ENCODE measurements at places on chromosomes 5 and 9.
A peak's percentile ranks its signal among the peaks of the same experiment; 100 is the strongest.

DNA sequence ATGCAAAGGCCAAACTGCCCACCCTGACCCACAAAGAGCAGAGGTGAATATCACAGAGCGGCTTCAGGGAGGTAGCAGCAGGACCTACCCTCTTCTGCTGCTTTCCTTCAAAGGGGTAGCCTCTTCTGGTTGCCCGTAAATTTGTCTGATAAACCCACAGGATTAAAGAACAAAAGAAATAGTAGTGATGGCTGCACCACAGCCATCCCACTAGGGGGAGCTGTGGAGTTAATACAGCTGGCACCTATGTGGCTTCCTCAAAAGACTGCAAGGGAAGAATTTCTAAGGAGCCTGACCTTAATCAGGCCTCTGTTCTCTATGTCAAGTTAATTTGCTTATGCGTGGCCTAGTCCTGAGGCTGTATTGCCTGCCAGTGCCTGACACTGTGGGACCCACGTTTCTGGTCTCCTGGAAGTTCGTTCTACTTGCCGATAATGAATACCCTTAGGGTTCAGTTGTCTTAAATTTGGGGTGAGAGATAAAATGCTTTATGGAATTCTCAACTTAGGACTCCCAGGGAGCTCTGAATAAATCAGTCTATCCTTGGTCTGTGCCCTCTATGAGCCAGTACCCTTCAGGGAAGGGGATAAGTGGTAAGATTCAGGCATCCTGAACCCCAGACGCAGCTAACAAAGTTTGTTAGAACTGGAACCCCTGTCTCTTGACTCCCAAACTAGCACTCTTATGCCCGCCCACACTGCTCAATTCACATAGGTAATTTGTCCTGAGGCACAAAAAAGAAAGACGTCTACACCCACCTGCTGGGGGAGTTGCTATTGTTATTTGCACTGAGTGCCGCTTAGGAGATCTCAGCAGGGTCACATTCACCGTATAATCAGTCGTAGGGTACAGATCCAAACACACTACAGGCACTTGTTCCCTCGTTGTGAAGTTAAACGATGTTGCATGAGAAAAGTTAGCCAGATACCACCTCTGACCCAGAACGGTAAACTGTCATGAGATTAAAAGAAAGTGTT lies 77.1 kb downstream of the SUSD1 start:
- peak; percentile 76 for DNase-seq

- no peak for DNase-seq
Observed at GRCh38 chr5:61995486-61995885, 310.5 kb upstream of the KIF2A start.

GRCh38 chr9:69279084-69279731 lies 45.8 kb upstream of the ENTREP1 start:
- no peak for DNase-seq

- DNase-seq: peak; percentile 19
Observed at GRCh38 chr5:112174959-112175594, 244.0 kb downstream of the EPB41L4A start.

DNA sequence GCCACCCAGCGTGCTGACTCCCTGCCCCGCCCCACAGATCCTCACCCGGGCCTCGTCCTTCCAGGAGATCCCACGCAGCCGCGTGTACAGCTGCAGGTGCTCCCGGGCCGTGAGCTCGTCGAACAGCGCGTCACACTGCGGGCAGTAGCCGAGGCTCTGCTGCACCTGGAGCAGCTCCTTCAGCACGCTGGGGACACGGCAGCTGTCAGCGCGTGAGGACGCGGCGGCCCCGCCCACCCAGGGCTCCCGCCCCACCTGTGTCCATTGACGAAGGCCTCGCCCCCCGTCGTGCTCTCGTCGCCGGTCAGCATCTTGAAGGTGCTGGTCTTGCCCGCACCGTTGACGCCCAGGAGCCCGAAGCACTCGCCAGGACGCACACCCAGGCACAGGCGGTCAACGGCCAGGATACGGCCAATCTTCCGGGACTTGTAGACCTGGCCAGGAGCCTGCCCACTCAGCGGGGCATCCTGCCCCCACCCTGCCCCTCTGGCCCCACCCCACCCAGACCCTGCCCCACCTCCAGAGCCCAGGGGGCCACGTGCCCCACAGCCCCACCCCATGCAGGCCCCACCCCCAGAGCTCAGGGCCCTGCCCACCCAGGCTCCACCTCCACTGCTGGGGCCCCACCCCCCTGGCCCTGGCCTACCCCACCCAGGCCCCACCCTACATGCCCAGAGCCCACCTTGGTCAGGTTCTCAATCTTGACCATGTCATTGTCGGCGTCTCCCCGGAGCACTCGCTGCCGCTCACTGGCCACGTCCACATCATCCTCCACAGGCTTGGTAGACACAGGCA lies 13.8 kb upstream of the CLIC3 start:
- no peak for DNase-seq

DNA sequence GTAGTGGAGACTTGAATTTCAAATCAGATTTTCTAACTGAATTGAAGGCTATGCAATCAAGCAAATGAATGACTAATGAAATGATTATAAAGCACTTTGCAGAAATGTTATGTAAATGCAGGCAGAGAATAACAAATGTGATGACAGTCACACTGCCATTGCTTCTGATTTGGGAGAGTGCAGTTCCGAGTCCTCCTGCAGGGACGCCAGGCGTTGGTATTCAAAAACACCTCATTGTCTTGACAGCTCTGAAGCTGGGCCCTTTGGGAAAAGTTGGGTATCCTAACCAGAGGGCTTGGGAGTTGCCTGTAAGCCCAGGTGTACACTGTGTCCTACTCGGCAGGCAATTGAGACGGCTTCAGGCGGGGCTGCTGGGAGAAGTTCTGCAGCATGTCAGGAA lies 57.9 kb downstream of the C5orf15 start:
- no peak for DNase-seq

DNA sequence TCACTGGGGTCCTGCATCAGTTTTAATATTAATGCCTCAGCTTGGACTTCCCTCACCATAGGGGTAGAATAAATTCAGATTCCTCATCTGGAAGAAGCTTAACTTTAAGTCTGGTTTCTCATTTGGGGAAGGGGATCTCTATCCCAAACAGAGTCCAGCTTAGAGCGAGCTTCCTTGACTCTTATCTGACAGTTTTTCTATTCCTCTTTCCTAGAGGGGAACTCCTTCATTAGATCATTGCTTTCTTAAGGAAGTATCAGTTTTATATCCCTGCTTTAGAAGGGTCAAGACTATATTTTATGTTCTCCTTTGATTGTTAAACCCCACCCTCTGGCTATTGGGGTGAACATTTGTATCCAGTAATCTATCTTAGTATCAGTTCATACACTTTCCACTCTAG lies 24.2 kb upstream of the CDC42SE2 start:
- DNase-seq: no peak

DNA sequence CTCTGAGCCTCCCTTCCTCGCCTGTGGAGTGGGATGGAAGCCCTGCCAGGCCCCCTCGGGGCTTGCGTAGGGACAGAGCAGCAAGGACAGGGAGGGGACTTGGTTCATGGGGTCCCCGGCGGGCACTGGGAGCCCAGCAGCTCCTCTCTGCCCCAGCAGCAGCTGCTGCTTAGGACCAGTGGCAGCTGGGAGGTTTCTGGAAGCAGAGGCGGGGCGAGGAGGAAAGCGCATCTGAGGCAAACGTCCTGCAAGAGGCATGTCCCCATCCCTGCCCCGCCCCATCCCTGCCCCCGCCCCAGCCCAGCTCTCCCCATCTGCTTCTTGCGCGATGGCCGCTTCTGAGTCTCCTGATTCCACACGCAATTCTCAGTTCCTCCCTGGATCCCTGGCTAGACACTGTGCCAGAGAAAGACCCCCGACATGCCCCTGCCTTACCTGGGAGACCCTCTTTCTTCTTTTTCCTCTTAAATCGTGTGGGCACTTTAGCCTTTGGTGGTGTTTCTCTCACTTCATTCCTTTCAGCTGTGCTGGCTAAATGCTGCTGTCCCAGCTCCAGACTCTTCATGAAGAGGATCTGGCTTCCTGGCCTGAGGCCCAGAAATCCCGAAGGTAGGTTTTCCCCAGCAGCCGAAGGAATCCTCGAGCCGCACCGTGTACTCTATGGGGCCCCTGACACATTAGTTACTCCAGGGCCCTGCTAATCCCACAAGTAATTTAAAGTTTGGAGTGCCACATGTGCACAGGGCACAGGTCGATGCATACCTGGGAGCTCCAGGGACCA lies 4.4 kb upstream of the OR2S2 start:
- DNase-seq: no peak

DNA sequence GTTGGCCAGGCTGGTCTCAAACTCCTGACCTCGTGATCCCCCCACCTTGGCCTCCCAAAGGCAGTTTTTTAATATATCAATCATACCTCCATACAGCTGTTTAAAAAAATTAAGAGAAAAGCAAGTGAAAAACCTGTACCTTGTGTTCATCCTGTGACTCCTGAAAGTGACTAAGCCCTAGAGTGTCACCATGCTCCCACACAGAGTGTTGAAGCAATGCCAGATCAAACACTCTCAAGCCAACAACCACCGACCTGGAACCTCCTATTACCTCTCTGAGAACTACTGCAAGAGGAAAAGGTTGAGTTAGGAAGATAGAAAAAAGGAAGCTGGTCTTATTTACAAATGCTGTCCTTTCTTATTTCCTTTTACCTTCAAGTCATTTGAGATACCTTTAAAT lies 123.5 kb downstream of the RASEF start:
- no peak for DNase-seq

DNA sequence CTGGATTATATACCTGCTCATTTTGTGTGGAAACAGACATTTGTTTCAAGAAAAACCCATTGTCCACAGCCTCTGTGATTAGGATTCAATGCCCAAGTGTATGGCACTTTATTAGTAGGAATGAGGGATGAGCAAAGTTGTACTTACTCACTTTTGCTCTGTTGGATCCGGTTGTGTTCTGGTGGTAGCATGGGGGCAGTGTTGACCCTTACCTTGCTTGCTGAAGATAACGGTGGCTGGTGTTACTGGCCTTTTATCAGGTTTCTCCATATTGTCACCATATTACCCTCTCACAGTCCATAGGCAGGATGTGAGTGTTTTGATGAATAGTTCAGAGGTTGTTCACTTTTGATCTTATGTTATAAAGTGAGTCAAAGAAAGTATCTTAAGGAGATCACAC lies 42.7 kb upstream of the NUDT12 start:
- DNase-seq: no peak

DNA sequence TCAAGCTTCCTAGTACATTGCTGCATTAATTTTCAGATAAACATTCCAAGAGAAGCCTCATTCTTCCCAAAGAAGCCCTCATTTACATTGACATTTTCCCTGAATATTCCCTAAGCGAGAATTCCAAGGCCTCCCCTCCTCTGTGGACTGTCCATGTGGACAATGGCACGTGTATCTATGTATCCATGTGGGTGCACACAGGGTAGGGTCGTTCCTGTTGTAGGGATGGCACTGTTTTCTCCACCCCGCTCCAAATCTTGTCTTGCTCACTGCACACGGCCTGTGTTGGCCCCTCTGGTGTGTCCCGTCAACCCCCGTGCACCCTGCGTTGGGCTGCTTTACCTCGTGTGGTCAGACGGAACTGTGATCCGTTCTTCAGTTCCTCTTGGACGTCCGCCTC lies 104.7 kb upstream of the IRX2 start:
- no peak for DNase-seq

- no peak for DNase-seq
Observed at GRCh38 chr9:35303567-35303966, 141.8 kb downstream of the UNC13B start.

- no peak for DNase-seq
Observed at GRCh38 chr5:157596487-157596886, 20.9 kb upstream of the ADAM19 start.
